ENCODE measurements at places on chromosomes 4 and X.

DNA sequence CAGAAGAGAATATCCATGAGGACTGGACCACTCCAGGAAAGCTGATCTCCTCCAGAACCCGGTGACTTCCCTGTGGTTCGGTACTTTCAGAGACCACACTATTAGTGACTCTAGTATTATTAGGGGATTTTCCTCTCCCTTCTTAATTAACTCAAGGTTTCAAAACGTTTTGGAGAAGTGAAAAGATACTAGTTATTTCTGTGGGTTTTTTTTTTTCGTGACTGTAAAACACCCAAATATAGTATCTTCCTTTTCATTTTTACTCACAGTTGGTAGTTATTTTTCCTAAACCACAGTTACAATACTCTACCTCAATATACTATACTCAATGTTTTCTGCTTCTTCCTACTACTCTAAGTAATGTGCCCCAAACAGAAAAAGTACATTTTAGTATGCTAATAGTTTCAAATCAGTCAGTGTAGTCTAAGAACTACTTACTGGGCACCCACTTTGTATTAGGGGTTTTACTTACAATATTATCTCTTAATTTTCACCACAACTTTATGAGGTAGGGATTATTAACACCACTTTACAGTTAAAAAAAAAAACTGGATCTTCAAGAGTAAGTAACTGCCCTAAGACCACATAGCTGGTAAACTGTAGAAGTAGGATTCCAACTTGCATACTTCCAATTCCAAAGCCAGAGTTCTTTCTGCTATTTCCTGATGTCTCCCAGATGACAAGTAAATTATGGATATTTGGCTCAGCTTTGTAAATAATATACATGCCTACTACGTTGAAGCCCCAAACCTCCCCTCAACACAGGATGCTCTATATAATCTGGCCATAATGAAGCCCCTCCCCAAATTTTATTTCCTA, 45.0 kb downstream of the SLC9A7 start:
- DNase-seq, result no peak

DNA sequence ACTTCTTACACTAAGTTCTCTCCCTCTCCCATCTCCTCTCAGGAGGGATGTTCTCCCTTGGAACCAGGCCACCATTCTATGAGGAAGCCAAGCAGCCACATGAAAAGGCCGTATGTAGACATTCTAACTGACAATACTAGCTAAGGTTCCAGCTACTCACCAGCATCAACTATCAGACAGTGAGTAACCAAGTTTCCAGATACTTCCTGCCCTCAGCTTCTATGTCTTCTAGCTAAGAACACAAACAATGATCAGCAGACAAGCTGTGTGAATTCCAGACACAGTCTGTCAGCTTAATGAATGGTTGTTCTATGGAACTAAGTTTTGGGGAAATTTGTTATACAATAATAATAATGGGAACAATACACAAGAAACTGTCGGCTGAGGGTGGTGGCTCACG, 50.8 kb downstream of the SMIM14 start:
- DNase-seq, result no peak

DNA sequence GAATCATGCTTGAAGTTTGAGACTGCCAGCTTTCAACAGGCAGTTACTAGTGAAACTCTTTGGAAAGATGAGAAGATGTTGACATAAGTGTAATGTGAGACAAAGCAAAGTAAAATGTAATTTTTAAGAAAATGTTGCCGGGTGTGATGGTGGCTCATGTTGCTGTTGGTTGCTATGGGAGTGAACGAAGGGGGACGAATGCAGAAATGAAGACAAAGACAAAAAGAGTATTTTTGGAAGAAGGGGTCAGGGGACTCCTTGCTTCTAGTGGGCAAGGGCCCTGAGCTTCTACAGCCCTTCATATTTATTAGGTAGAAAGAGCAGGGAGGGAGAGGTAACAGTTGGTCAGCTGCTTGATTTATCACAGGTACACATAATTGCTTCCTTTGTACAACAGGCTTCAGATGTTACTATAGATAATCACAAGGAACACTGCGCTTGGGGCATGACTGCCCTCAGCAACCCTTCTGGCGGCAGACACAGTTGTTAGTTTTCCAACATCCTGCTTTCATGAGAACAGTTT, 11.9 kb upstream of the UGDH start:
- no peak for DNase-seq

GRCh38 chr4:2260344-2261109, 1.4 kb downstream of the MXD4 start:
- no peak for DNase-seq

DNA sequence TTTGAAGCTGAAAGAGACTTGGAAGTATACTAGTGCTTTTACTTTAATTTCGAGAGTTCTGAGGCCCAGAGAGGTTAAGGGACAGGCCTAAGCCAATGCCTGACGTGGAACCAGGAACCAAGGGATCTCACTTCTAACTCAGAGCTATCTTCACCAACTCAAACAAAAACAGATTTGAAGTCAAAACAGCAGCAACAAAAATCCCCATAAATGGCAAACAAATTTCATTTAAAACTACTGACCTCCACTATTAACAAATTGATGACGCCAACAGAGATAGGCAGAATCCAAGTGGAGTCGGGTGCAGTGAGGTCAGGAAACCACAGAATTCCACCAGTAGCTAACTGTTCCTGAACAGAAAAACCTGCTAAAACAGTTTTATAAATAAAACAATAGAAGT, 5.0 kb downstream of the COX18 start:
- DNase-seq, result no peak

DNA sequence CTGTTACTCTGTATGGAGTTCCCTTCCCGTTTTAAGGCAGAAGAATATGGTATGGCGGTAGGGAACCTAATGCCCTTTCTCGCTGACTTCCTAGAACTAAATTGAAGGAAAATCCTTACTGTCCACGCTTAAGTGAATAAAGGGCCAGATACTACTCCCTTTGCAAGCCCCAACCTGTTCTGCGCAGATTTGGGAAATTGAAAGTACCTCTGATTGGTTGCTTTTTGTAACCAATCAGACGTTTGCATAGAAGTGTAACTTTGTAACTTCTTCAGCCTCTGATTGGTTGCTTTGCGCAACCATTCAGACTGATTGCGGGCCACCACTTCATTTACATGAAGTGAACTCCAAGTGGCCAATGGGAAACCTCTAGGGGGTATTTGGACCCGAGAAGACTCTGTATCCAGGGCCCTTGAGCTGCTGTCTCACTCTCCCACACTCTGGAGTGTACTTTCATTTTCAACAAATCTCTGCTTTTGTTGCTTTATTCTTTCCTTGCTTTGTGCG, 1.2 kb upstream of the TMEM33 start:
- no peak for DNase-seq

DNA sequence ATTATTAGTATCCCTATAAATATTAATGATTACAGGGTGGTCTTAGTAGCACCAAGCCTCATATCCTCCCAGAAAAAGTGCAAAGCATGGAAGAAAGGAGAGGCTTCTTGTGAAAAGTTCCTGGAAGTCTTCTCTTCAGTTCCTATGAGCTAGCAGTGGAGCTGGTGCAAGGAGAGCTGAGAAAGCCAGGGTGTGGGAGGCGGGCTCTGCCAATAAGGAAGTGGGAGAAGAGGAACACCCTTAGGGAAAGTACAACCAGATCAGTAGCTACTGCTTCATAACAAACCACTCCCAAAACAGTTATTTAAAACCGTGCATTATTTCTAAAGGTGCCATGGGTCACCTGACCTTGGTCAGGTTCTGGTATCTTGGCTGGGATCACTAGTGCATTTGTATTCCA, 72.4 kb downstream of the MAP9 start:
- DNase-seq, result no peak

DNA sequence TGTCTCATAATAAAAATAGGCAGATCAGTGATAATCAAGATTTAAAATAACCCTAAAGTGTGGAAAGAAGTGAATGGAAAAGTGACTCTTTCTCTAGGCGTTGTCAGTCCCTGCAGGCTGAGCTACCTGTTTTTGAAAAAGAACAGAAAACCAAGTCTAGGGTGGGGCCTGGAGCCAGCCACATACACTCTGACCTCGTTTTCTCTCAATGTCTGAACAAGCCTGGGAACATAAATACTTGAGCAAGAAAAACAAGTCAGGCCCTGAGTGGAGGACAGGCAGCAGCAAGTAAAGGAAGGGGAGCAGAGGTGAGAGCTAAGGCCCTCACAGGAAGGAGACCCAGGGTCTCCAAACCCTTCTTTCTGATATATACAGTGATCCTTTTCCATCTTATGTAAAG, 91.7 kb upstream of the HPF1 start:
- no peak for DNase-seq

DNA sequence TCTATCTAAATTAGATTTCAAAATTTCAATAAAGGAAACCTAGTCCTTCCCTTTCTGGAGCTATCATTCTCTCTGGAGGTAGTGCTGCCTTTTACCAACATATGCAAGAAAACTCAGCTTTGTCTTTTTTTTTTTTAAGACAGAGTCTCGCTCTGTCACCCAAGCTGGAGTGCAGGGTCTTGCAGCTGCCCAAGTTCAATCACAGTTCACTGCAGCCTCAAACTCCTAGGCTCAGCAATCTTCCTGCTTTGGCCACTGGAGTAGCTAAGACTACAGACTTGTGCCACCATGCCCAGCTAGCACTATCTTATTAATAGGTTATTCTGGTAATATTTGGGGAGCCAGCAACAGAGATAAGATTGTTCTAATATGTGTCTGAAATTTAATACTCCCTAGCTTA, 12.3 kb downstream of the AASDH start:
- DNase-seq, result no peak

- DNase-seq, result no peak
These were observed 146.8 kb downstream of the PTTG2 start for GRCh38 chr4:38106886-38107514.

DNA sequence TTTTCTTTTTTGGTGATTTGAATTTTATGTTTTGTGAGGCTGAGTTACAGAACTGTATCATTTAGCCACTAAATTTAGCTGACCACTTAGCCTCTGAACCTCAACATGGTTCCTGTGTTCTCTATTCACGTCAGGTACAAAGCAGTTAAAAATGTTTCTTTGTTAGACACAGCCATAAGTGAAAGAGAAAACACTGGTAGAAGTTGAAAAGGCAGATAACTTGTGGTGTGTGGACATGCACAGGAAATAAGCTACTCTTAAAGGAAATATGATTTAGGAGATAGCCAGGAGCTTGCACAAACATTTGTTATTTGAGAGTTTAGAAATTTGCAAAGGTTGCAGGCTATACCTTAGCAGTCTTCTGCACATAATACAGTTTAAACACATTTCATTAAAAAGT, 171.0 kb upstream of the RPS6KA3 start:
- DNase-seq, result peak; percentile 13

DNA sequence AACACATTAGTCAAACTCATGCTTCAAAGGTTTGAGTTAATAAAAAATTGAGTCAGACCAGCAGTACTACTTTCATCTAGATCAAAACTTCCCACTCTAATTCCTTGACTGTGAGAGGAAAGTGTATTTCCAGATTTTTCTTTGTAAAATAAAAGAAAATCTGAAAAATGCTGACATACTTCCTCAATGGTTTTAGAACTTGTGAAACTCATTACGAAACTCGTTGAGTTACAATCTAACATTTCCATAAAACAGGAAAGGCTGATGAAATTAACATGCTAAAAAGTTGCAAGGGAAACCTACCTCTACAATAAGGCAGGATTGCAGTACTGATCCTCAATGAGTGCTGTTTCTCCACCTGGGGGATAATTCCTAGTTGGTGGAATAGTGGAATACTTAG, 217.8 kb upstream of the HCCS start:
- no peak for DNase-seq

- no peak for DNase-seq
These were observed 164.3 kb downstream of the ENOX2 start for GRCh38 chrX:130738638-130739195.

- DNase-seq, result no peak
These were observed 3.0 kb downstream of the RASSF6 start for GRCh38 chr4:73617256-73617655.

- DNase-seq, result no peak
These were observed 65.1 kb downstream of the KDM6A start for GRCh38 chrX:44938111-44938510.

GRCh38 chr4:139563515-139563914, 7.5 kb upstream of the SETD7 start:
- DNase-seq, result no peak

DNA sequence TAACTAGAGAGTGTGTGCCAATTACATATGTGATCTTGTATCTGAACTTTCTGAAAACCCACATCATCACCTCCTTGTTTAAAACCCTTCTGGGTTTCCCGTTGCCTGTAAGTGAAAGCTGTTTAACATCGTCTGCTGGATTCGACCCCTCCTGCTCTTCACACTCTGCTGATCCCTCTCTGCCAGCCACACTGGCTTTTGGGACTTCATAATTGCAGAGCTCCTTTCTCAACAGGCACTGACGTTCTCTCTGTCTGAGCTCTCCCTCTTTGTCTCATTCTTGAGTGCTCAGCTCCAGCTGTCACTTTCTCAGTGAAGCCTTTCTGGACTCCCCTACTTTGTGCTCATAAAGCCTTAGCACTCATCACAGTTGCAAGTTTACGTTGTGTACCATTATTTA, 153.9 kb downstream of the CEP135 start:
- no peak for DNase-seq

- peak; percentile 10 for DNase-seq
These were observed 251.1 kb downstream of the GLUD2 start for GRCh38 chrX:121298499-121298898.

DNA sequence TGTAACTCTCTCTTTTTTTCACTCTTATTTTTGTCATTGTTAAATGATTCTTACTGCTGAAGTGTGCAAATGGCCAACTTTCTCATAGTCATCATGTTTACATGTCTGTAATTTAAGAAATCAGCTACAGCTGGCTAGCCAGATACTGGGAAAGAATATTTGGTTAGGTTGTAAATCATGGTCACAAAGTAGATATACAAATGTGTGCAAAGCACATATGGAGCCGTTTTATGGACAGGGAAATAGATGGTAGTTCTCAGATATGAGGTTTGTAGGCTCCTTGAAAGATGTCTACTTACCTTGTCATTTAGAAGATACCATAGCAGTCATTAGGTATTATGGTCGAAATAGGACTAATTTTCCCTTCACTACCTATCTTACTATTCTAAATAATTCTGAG, 430.4 kb downstream of the ADGRL3 start:
- DNase-seq, result no peak

- no peak for DNase-seq
These were observed 590.7 kb downstream of the BCOR start for GRCh38 chrX:39507034-39507433.

DNA sequence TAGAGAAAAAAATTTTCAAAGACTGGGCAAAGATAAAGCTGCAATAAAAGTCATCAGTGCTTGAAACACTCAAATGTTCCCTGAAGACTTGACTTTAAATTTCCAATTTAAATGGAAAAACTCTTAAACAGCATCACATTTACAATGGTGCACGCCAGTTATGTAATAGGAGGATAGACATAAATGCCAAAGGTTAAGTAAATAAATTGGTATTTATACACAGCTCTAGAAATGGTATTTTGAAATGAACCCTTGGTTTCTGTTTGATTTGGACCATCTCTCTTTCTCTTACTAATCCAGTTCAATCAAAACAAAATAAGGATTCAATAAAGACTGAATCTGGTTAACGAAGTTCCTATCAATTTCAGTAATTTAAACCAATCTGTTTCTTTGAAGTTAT, 272.6 kb downstream of the GPM6A start:
- no peak for DNase-seq

- DNase-seq, result no peak
These were observed 47.3 kb upstream of the PPARGC1A start for GRCh38 chr4:23937173-23937572.

GRCh38 chr4:30719454-30720020, 632 bp upstream of the PCDH7 start:
- peak; percentile 2 for DNase-seq
